Activated naive CD4-positive, alpha-beta T cell (primary cell): ENCODE measurements at places on chromosomes 13 and 19.

DNA sequence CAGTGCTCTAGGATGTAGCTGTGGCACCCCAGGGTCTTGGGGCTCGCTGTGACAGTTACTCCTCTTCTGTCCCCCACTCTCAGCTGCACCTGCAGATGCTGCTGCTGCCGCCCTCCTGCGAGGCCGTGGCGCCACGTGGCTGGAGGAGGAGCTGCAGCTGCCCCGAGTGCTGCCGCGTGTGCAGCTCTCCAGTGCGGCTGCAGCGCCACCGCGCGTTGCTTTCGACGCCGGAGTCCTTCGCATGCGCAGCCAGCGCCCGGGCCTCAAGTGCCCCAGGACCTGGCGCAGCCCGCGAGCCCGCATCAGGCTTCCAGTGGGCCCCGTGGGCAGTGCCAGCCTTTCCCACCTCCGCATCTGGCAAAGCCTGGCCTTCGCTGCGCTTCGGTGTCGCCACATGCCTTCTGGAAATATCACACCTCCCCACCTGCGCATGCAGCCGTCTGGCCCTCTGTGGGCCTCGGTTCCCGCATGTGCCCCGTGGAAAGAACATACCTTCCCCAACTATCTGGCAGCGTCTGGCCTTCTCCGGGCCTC lies 692 bp upstream of the ZNF580 start:
- no peak for DNase-seq

GRCh38 chr19:45598267-45599001 lies 3.6 kb downstream of the GPR4 start:
- DNase-seq = no peak

DNA sequence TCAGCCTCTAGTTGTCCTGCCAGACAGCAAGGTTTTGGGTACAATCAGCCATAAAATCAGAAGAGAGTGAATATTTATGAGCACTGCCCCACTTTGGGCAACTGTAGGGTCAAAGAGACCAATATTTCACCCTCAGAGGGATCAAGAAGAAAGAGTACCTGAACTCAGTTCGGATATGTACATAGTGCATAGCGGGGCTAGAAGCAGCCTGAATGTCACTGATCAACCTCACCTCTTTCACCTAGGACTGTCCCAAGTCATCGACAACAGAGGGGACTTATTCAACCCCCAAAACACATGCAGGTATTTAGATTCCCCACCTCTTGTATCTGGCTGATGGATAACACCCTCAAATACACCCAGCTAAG lies 446.9 kb downstream of the COG6 start:
- DNase-seq = no peak

- no peak for DNase-seq
Measured at GRCh38 chr19:18417250-18418028, 1.8 kb upstream of the SSBP4 start.

GRCh38 chr19:15108145-15108844 lies 1.1 kb downstream of the SYDE1 start:
- no peak for DNase-seq

GRCh38 chr19:29983568-29983967 lies 41.5 kb downstream of the URI1 start:
- no peak for DNase-seq

DNA sequence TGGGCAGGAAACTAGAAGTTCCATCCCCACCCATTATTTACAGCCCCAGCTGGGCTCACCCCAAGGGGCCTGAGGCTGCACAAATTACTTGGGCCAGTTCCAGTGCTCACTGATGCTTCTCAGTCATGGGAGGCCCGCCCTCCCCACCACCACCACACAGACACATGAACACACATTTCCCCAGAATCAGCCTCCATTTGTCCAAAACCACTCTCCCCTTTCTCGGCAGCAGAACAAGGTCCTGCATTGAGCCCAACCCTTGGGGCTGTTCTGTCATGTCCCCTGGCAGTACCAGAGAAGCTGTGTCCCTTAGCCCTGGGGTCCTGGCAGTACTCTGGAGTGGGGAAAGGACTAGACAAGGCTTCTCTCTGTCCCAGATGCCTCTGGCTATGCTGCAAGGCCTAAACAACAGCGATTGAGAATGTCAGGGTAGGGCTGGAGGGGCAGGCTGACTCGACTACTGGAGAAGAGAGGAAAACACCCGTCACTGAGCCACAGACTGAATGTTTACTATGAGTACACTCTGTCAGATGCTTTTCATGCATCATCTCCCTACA lies 21.8 kb downstream of the SAMD4B start:
- DNase-seq = no peak

DNA sequence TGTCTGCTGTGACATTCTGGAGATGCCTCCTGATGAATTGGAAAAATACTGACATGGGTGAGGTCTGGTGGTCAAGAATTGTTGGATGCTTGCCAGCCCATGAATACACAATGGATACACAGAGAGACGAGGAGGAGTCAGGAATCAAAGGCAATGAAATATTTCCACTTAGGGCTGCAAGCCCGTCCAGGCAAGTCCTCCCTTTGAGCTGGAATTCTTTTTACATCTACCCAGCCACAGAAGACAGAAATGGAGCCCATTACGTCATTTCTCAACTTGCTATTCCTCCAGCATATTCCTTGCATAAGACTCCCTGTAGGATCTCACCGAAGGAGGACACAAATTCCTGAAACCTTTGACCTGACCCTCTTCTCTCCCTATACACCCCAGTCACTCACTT lies 15.7 kb upstream of the IGFL4 start:
- DNase-seq = no peak

DNA sequence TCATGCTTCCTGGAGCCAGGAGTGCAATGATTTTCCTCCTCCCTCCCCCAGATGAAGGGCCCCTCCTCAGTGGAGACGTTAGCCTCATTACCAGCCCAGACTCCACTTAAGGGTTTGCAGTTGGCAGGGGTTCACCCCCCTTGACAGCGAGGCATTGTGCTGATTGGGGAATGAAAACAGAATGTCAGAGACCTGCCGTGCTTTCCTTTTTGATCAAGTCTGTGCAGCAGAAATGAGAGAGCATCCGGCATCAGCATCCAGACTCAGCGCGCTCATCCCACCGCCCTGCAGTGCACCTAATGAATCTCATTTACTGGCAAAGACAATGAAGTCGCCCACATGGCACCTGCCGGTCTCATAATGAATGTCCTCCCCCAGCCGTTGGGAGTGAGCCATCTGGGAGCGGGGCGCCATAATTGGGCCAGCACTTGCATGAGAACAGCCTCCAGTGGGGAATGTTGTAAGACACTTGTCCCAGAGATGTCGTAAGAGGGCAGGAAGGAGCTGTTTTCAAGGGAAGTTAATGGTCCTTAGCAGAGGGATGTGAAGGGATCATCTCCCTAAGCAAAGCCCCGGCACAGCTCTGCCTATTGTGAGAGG lies 98.3 kb upstream of the UQCRFS1 start:
- no peak for DNase-seq

- DNase-seq = no peak
Measured at GRCh38 chr19:47418692-47419029, 666 bp downstream of the MEIS3 start.
